ENCODE measurements at places on chromosomes 12 and 14.

GRCh38 chr12:96907671-96908422, 790 bp downstream of the NEDD1 start:
- DNase-seq, result no peak

- no peak for DNase-seq
Observed at GRCh38 chr12:115956236-115956635, 321.3 kb downstream of the MED13L start.

DNA sequence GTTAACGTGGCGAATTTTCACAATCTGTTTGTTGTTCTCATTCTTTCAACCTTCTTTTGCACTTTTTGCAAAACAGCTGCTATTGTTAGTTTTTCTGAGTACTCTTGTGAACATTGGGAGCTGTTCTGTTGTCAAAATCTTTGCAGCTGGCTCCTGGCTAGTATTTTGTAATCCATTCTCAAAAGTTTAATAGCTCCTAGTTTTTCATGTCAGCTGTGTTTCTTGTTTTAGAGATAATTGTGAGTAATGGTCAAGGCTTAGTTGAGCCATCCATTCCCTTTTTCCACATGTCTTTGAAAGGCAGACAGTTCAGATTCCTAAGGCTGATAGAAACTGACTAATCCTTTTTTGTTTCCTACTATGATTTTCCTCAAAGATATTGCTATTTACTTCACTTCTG, 39.1 kb upstream of the CRADD start:
- DNase-seq, result no peak

GRCh38 chr12:122031342-122032216, 9.9 kb downstream of the BCL7A start:
- DNase-seq, result peak; percentile 77

DNA sequence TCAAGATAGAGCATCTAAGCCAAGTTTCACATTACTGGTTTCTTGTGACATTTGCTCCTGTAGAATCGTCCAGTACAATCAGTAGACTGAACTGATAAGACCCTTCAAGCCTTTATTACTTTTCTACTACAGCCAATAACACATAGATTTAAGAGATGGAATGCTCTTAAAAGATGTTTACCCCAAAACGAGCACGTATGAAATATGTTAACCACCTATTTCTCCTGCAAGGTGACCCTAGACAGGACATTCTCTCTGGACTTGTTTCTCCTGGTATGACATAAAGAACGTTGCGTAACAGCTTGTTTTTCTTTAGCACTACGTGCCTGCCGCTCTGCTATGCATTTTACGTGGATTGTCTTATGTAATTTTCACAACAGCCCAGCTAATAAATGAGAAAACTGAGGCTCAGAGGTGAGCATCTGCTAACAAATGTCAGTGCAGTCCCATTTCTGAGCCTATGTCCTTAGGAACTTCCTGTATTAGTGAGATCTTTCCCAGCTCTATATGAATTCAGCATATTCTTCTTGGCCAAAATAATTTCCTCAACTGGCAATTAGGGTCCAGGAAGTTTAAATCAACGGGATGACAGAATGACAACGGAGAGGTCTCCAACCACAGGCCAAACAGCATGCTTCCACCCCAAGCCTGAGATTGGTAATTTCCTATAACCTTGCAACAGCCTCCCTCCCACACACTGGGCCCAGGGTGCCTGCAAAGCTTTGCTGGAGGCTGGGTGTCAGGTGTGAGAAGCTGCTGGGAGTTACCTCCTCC, 3.7 kb downstream of the NFKBIA start:
- no peak for DNase-seq

DNA sequence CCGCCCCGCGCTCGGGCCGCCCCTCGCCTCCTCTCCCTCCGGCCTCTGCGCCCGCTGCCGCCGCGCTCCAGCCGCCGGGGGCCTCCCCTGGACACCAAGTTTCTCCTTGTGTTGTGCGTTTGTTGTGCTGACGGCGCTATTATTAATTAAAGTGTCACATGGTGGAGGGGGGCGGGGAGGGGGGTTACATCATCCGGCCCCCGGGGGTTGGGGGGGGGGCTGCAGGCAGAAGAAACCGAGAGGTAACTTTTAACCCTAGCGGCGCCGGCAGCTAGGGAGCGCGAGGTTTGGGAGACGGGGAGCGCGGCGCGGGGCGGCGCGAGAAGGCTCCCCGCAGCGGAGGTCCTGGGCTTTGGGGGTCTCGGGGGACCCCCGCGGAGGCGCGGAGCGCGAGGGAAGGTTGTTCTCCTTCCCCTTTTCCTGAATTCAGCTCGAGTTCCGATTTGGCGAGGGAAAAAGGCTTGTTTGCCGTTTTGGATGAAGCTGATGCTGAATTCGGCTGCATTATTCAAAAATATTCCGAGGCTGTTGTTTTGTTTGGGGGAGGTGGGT, at the start of gene HRK:
Gene HRK, minus strand, starts transcription at position 117 of the 552 bp plus-strand sequence. CDS start 134 bp downstream, outside the sequence.
- peak; percentile 52 for DNase-seq

GRCh38 chr14:22003461-22003860, 329.8 kb upstream of the OR4E1 start:
- DNase-seq, result no peak

- DNase-seq, result no peak
Observed at GRCh38 chr12:58268069-58268468, 326.7 kb downstream of the ATP23 start.

DNA sequence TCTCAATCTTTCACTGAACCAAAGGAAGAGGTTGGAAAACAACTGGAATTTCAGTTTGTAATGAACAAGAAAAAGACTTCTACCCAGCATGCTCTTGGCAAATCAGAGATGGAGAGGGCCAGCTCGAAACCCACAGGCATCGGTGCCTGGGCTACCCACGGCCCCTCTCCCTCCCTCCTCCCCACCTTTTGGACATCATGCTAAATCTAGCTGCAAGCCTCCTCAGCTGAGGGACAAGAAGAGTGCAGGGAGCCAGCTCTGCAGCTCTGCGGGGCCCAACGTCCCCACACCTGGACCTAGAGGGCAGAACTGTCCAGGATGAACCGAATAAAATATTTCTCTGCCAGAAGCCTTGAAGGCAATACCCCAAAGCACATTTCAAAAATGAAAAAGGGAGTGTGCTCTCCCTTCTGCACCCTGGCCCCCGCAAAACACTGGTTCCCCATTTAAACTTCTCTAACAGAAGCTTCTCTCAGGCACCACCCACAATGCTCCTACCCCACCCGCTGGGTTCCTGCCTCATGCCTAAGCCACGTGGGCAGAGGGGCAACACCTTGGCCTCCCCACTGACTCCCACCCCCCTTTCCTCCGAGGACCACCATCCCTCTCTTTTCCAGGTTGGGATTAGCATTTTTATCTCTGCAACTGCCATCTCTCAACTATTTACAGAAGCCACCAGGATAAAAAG, 8.2 kb downstream of the CAMKK2 start:
- no peak for DNase-seq

GRCh38 chr12:27014859-27015729, 910 bp upstream of the TM7SF3 start:
- DNase-seq, result no peak

- DNase-seq, result peak; percentile 21
Observed at GRCh38 chr12:64088431-64089349, 133.4 kb downstream of the KICS2 start.

DNA sequence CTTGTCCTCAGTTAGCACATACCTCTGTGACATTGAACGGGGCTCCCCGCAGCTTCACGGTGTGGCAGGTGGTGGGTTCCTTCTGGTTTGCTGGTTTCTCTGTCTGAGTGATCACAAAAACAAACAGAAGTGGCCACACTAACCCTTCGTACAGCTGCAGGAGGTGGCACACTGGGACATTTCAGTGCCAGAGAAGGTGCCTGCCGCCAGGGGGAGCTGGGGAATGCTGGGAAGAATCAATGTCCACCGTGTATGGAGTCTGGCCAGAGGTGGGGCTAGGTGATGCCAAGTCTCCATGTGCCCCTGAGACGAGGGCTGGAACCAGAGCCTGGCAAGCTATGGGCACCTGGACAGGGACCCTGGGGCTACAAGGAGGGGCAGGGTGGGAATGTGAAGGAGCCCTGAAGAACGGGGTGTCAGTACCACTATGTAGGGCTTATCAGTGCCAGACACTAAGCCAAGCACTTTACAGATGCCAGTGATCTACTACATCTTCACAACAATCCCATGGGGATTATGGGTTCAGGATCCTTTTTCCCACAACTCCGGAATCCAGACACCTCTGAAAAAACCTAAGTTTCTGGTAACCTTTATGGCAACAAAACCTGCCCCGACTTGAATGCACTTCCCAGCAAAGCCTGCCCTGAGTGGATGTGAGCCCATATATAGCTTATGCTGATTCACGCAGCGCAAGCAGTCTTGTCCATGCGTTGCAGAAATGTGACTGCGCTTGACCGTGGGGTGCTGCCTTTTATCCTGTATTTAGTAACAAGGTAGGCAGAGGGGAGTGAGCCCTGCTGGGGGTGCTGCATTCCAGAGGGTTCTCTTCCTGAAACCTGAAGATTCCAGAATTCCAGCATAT, 10.8 kb downstream of the RBM19 start:
- peak; percentile 61 for DNase-seq

DNA sequence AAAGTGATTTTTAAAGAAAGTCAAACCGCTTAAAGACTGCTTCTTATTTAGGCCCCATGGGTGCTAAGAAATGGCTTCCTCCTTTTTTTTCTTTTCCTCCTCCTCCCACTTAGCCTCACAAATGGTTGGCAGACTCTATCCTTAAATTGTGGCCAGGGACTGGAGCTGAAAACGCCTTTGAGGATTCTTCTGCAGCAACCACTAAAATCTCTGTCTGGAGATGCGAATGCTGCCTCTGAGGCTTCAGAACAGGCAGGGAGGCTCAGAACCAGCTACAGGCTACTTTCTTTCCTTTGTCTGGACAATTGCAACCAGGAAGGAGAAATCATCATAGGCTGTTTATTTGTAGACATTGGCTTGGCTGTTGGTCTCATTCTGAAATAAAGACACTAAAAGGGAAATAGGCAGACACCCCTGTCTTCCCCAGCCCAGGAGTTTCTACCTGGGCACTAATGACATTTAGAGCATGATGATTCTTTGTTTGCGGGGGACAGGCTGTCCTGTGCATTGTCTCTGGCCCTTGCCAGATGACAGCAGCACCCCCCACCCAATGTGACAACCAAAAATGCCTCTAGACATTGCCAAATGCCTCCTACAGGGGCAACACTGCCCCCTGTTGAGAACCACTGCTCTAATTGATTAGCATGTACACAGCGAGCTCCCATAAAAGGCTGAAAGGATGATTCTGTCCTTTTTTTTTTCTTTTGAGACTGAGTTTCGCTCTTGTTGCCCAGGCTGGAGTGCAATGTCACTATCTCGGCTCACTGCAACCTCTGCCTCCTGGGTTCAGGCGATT, 50.3 kb downstream of the MAP1LC3B2 start:
- no peak for DNase-seq

- no peak for DNase-seq
Observed at GRCh38 chr14:73168274-73168673, 32.0 kb downstream of the PSEN1 start.

DNA sequence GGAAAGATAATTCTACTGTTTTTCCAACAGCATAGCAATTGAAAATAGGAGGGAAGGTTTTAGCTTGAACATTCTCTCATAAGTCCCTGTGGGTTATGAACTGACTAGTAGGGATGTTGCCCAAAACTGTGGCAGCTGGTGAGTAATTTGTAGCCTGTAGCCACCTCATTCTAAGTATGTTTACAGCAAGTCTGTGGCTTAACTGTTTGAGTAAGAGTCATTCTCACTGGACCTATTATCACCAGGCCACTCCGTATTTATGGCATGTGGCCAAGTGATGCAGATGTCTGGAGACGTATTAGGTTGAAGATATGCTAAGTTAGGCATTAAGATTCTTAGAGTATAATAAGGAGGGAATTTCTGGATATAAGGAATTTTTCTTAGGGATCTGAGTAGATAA, 458.3 kb downstream of the ETNK1 start:
- DNase-seq, result no peak

GRCh38 chr12:82688035-82688501, 1.4 kb downstream of the TMTC2 start:
- DNase-seq, result no peak

DNA sequence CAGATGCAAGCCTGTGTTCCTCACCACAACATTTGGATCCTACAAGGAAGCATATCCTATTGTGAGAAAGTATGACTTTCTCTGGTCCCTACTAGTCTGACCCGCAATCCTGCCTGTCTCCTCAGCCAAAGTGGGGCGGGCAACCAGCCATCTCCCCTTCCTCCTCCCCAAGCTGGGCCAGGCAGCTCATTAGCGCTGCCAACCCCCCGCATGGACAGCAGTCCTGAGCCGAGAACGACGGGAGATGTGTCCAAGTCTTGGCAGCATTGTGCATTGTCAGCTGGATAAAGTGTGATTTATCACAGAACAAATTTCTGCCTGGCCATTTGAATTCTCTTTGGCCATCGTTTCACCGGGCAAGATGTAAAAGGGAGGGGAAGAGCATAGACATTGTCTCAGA, 139.4 kb downstream of the SLC15A4 start:
- DNase-seq, result no peak

DNA sequence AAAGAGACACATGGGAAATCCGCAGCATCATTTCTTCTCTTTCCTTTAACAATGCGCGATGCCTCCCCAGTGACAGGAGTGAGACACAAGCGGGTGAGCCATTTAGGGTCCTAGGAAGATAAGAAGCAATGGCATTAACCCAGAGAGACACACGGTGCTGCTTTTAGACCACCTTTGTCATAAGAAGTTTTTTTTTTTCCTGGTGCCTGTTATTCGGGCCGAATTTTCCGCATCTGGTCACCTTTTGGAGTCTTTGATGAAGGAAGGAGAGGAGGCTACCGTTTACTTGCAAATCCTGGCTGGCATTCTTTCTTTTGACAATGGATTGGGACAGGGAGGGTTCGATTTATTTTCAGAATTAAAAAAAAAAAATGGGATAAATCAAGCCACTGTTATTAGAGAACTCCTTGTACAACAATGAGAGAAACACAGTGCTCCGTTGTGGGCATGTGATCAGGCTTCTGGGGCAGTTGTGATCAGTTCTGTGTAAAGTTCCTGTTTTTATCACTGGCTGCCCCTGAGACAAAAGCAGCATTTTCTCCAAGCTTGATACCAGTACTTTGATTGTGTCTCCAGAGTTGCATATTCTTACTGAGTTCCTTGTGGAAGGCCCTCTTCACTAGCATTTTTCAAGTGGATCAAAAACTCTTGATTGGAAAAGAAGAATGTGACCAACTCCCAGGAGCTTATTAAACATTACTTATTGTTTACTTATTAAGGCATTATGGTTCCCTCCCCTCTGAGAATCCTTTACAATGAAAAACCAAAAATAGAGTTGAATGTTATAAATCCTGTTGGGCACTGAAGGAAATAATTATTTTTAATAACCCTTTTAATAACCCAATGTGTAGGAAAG, 1.1 kb downstream of the DIP2B start:
- DNase-seq, result no peak

- no peak for DNase-seq
Observed at GRCh38 chr14:49512147-49512551, 74.0 kb downstream of the RPS29 start.

GRCh38 chr14:105481886-105482457, 4.7 kb upstream of the CRIP1 start:
- peak; percentile 98 for DNase-seq

DNA sequence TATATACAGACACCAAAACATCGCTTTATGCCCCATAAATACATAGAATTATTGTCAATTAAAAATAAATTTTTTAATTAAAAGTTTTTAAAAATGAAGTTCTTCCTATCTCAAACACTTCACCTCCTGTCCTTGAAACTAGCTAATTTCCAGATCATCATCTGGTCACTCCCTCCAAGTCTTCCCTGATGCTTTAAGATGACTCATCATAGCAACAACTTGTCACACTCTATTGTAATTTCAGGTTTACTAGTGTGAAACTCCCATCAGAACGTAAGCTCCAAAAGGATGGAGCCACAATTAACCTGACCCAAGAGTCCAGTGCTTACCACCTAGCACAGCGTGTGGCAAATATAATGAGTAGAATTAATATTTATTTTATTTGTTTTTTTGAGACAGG, 16.3 kb downstream of the GXYLT1 start:
- DNase-seq, result no peak

- DNase-seq, result no peak
Observed at GRCh38 chr12:102977945-102978706, 20.7 kb downstream of the ASCL1 start.
